Jurkat, Clone E6-1 (cell line): ENCODE measurements at places on chromosomes 2 and 18.

GRCh38 chr2:143128681-143129580 is at the start of gene ARHGAP15:
Gene ARHGAP15, plus strand, starts transcription at chr2:143129419.
- peak; percentile 96 for DNase-seq

DNA sequence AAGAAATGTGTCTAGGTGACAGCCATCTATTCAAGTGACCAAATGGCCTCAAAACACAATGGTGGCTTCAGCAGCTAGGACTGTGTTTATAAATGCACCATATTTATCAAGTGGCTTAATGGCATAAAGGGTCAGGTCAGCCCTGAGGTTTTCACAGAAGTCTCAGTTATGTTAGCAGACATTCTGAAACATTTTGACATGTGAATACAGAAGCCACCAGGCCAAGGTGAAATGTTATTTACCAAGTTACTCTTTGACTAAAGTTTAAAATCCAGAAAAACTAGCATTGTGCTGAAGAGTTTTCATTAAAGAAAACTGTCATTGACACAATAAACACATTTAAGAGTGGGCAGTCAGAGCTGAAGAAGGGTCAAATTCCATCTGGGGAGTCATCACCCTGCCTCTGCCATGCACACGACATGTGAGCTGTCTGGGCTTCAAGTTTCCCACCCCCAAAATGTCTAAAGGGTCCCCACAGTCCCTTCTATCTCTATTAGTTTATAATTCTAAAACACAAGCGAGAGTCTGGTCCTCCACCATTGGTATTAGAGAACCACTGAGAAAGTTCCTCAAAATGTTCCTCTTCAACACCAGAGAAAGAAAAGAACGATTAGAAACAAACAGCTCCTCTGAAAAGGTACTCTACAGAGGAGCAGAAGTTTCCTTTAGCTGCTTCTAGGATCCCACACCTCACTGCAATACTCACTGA is 77.5 kb upstream of the FZD5 start:
- no peak for DNase-seq

- DNase-seq: no peak
Measured at GRCh38 chr2:37068686-37069085, 15.5 kb downstream of the HEATR5B start.

- no peak for DNase-seq
Measured at GRCh38 chr2:101040761-101041160, 38.7 kb downstream of the RPL31 start.

- no peak for DNase-seq
Measured at GRCh38 chr2:88680266-88680902, 11.1 kb upstream of the RPIA start.

DNA sequence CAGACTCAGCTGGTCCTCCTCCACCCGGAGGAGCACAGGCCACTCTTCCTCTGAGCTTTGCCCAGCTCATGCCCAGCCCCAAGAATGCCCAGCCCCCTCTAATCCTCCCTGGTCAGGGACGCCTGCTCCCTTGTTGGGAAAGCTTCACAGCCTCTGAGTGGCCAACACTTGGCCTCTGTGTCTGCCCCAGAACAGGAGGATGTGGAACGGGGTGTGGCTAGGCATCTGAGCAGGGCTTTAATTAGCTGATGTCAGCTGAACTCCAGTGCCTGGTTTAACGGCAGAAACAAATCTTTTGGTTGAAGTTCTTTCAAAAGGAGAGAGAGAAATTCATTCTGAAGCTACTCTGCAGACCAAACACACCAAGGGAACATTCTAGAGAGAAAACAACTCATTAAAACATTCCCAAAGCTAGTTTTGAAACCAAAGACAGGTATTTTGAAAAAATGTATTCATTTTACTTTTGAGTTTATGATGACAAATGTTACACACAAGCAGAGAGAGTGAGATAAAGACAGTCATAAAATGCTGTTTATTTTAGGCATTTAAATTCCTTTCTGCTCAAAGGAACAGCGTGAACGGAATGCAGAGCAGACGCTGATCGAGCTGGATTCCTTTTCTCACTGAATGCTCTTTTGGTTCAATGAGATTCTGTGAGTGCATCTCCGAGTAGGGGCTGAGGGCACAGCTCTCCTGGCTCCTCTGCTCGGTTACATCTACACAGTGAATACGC is 63.8 kb downstream of the RTP5 start:
- peak; percentile 77 for DNase-seq

DNA sequence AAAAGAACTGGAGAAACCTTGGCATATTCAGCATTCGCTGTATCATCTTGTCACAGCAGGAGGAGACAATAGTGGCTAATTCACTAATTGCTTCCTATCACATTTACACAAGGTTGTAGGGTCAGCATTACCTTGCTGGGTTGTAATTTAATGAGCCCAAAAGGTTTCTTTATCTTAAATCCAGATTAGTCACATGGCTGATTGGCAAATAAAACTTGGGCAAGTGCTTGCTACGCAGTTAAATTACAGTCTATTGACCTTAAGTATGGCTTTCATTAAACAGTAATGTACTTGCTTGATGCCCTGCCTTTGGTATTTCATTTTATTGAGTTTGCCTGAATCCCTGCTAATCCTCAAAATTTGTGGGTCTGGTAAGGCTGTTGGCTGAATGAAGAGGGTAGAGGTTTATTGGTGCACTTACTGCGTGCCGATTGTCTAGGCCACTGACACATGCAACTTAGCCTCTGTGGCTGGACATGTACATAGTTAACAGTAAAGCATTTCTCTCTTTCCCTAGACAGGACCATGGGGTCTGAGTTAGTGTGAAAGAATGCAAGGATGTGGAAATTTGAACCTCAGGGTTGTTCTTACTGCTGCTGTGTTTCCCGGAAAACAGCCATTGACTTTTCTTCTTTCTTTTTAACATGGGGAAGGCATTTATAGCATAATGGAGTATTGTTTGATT is 34.3 kb downstream of the FMNL2 start:
- no peak for DNase-seq
